ENCODE measurements at places on chromosomes 11 and 22.

DNA sequence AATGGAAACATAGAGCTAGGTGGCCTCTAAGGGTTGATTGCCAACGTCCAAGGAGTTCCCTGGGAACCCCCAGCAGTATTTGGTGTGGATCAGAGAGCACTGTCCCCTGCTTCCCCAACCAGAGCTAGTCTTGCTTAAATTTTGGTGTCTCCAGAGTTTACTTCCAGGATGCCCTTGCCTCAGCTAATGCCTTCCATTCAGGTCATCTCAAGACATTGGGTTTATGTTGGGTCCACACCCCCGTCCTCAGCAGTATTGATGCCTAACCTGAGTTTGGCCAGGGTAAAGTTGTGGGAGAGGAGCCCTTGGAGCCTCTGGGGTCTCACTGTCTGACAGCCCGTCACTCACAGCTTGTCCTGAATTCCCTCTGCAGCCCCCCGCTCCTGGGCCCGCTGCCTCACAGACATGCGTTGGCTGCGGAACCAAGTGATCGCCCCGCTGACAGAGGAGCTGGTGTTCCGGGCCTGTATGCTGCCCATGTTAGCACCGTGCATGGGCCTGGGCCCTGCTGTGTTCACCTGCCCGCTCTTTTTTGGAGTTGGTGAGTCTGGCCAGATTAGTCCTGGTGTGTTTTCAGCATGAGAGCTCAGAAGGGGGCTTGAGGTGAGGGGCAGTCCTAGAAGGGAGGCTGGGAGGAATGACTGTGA is 1.4 kb downstream of the RCE1 start:
- DNase-seq: no peak

GRCh38 chr11:122248131-122248530 is 132.1 kb upstream of the BLID start:
- DNase-seq: no peak

GRCh38 chr22:46043816-46044620 is 67.1 kb upstream of the WNT7B start:
- no peak for DNase-seq

GRCh38 chr22:43343262-43343669 is at the start of gene SCUBE1:
Gene SCUBE1, minus strand, starts transcription at chr22:43343372. Its CDS starts 111 bp downstream, at chr22:43343261.
- no peak for DNase-seq

DNA sequence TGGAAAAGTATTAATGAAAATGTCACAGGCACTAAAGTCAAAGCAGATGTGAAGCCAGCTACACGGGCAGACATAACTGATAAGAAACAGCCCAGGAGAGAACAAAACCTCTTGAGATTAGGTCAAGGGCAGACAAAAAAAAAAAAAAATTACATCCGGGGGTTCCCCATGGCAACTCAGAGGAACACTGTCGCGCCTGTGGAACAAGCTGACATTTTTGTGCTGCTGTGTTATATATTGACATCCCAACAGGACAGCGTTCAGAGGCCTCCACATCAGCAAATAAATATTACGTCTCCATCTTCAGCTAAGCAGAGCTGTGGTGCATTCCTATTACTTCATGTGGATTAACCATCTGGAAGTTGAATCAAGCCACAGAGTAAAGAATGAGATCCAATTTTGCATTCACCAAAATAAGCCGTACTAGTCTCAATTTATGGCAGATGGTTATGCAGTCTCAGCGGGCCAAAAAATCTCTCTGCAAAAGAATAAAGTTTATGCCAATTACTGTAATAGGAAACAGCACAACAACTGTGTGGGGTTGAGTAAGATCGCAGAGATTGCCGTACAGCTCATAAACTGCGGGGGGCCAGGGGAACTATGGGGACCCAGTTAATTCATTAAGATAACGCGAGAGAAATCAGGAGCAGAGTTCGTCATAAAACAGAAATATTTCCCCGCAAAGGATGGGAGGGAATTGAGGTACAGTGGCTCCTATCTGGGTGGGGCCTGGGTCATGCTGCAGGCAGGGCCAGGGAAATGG is 41.3 kb upstream of the MN1 start:
- DNase-seq: no peak

DNA sequence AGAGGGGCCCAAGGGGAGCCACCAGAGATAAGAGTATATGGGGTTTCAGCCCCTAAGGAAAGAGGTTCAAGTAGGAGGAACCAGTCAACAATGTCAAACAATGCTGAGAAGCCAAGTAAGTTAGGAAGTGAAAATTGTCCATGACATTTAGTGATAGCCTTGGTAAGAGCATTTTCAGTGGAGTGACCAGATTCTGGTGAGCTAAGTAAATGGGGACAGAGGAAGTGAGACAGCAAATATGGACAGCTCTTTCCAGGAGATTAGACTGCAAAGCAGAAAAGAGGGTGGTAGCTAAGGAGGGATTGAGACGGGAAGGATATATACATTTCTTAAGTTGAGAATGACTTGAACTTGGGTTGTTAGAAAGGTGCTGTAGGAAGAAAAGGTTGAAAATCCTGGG is 22.9 kb downstream of the POLD3 start:
- DNase-seq: no peak

GRCh38 chr22:17407643-17408042 is 38.4 kb downstream of the CECR2 start:
- DNase-seq: no peak

DNA sequence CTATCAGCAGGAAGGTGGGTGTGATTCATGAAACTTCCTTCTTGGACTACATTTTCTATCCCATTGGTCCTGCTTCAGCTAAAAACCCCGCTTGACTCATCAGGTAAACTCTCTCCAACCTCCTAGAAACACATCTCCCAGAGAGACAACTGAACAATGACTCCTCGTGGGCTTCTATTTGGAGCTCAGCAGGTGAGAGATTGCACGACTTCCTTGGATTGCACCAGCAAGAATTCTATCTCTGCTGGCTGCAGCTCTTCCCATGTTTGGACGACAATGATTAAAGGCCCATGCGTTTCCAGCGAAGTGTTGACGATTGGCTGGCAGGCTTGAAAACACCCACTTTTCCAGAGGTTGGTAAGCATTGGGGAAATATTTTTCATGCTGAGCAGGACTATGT is 216.1 kb upstream of the NTM start:
- no peak for DNase-seq

GRCh38 chr11:61830237-61831105 is 2.4 kb downstream of the FADS2 start:
- no peak for DNase-seq

- DNase-seq: no peak
Observed at GRCh38 chr11:117511483-117511930, 183.9 kb downstream of the CEP164 start.

- peak; percentile 76 for DNase-seq
Observed at GRCh38 chr22:40426594-40427333, 56.4 kb downstream of the SGSM3 start.

DNA sequence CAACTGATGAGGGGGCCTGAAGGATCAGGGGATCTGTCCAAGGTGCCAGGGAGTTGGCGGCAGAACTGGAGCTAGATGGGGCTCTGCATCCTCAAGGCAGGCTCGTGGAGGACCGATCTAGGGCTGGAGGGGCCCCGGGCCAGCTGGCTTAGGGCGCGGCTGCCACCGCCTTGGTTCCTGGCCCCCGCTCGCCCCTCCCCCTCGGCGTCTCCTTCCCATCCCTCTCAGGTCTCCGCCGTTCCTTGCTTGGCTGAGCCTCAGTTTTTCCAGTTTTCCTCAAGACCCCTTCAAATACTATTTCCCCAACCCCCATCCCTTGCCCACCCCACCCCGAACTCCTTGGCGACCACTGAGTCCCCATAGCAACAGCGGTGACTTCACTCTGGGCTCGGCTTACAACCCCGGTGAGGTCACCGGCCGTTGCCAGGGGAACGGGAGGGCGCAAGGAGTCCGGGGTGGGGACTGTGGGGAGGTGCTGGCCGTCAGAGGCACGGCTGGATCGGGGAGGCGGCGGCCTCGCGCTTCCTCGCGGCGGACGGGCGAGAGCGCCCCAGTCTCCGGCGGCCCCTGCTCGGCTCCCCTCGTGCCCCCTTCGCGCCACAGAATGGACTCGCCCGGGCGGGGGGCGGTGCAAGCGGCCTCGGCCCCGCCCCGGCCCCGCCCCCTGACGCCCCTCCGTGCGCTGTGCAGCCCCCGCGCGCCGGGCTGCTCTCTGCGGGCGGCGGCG is 7.5 kb downstream of the FREY1 start:
- peak; percentile 67 for DNase-seq

- DNase-seq: no peak
Observed at GRCh38 chr11:36333897-36334296, 37.8 kb downstream of the PRR5L start.

DNA sequence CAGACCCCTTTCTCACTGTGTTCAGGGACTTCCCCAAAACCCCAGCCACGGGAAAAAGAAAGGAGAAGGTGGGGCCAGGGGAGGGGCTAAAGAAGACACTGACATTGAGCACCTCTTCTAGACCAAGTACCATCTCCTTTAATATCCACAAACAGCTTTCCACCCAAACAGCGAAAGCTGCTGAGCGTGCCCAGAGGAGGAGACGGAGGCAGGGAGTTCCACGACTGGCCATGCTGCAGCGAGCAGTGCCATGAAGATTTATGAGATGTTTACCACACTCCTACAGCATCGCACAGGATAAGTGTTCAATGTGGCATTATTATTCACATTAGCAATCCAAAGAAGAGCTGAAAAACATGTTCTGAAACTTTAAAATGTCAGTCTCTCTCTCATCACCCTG is 127.4 kb downstream of the LARGE1 start:
- no peak for DNase-seq

DNA sequence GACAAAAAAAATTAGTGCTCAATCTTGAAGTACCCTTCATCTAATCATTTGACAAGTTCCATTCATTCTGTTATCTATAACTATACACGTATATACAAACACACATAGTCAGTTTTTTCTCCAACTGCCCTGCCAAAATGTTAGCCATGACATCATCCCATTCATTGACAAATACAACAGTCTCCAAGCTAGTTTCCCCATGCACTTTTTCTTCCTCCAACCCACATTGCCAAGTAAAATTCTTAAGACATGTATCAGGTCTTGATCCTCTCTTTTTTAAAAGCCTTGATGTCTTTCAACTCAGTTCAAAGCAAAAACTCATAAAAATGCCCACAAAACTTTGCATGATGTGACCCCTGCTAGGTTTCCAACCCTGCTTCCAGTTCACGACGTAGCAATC is 58.1 kb downstream of the DDI1 start:
- DNase-seq: no peak

DNA sequence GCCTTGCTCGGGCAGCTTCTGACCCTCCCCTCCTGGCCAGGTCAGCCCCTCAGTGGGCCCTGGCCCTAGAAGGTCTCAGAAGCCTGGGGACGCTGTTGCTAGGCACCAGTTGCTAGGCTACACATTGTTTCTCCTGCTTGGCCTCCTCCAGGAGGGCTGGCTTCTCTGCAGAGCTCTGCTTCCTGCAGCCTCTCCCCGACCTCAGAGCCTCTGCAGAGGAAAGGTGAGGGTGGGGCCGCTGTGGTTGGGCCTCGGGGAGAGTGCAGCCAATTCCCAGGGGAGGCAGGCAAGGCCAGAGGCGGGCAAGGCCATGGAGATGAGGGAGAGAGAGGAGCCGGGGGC is 27.6 kb upstream of the LRRC10B start:
- DNase-seq: no peak

DNA sequence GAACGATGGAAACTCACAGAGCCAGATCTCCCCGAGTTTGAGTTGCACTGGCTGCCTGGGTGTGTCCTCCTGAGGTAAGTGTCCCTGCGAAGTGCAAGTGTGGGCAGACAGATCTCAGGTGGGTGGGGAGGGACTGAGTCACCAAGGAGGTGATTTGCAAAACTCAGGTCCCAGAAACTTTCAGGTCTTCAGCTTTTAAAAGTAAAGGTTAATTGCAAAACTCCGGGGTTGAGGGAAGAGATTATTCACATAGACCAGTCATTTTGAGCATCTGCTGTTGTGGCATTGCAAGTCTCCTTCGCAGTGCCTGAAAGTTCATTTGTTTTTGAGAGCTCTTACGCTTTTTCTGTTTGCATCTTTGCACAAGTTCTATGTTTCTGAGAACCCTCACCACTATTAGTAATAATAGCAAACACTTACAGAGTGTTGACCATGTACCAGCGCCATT is 7.1 kb downstream of the CD44 start:
- no peak for DNase-seq

- no peak for DNase-seq
Observed at GRCh38 chr11:57597916-57598830, 688 bp downstream of the SERPING1 start.

GRCh38 chr11:39102236-39102635 is 2357.2 kb downstream of the LRRC4C start:
- DNase-seq: no peak

- DNase-seq: no peak
Observed at GRCh38 chr11:120751550-120751949, 240.0 kb downstream of the GRIK4 start.

DNA sequence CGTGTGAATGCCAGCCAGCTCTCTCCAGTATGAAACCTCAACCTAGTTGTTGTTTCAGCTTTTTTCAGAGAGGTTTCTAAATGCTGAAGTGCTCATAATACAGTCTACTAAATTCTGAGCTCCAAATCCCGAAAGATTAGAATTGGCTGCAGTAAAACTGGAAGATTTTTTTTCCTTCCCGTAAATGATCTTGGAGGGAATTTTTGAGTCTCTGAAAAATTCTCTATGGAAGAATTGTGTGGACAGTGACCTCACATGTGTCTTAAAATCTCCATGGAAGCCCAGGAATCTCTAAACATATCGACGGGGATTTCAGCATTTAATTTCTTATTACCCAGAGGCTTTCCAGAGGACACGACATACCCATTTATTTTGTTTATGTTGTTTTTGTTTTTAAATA is 1499.2 kb downstream of the LRRC4C start:
- DNase-seq: no peak

GRCh38 chr11:20609727-20610707 is 10.6 kb downstream of the SLC6A5 start:
- DNase-seq: peak; percentile 63

- DNase-seq: no peak
Observed at GRCh38 chr22:33271390-33272161, 213.4 kb upstream of the SYN3 start.

- DNase-seq: no peak
Observed at GRCh38 chr11:61744181-61744580, 8.3 kb upstream of the MYRF start.

DNA sequence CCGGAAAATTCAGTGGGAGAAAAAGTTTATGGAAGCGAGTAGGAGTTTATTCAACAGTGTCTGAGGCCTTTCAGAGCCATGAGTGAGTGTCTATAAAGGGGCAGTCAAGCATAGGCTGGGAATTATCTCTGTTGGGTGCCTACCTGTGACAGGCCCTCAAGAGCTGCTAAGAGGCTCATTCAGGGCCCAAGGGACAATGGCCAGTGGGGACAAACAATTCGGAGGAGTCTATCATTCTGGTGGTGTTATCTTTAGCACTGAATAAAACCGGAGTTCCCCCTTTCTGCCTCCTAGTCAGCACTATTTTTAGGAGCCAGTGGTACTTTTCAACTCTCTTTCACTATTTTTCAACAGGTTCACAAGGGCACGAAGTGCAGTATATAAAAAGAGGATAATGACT is 89.5 kb upstream of the HTATIP2 start:
- DNase-seq: no peak

GRCh38 chr11:86182976-86183584 is 61.5 kb upstream of the EED start:
- DNase-seq: no peak

DNA sequence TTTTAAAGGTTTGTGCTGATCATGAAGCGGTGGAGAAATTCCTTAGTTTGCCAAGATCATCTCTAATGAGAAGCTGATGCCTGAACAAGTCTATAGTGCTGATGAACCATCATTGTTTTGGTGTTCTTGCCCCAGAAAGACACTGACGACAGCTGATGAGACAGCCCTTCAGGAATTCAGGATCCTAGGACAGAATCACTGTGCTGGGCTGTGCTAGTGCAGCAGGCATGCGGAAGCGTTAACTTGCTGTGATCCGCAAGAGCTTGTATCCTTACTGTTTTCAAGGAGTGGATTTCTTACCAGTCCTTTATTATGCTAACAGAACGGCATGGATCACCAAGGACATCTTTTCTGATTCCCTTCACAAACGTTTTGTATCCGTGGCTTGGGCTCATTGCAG is 104.1 kb downstream of the TBC1D22A start:
- peak; percentile 83 for DNase-seq
